Thoracic aorta (tissue), 2 donors: ENCODE measurements at places on chromosomes 3 and 15.

DNA sequence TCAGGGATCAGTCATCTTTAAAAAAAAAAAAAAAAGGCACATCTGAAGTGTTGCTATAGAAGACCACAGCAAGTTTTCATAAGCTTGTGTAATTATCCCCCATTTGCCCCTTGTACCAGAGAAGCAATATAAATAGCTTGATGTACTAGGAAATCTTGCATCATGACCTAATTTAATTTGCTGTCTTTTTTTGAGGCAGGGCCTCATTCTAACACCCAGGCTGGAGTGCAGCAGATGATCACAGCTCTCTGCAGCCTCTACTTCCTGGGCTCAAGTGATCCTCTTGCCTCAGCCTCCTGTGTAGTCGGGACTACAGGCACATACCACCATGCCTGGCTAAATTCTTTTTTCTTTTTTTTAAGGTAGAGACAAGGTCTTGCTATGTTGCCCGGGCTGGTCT lies 88.7 kb downstream of the ARIH1 start:
- no peaks in the 10 kb centered on the region for H3K27me3 ChIP-seq
- no peak for DNase-seq
- no peaks in the 10 kb centered on the region for H3K4me1 ChIP-seq
- H3K36me3 ChIP-seq: peaks cover 7% of the 10 kb centered on the region
- no peak overlapping the region for H3K4me3 ChIP-seq
- no peak overlapping the region for H3K27ac ChIP-seq

DNA sequence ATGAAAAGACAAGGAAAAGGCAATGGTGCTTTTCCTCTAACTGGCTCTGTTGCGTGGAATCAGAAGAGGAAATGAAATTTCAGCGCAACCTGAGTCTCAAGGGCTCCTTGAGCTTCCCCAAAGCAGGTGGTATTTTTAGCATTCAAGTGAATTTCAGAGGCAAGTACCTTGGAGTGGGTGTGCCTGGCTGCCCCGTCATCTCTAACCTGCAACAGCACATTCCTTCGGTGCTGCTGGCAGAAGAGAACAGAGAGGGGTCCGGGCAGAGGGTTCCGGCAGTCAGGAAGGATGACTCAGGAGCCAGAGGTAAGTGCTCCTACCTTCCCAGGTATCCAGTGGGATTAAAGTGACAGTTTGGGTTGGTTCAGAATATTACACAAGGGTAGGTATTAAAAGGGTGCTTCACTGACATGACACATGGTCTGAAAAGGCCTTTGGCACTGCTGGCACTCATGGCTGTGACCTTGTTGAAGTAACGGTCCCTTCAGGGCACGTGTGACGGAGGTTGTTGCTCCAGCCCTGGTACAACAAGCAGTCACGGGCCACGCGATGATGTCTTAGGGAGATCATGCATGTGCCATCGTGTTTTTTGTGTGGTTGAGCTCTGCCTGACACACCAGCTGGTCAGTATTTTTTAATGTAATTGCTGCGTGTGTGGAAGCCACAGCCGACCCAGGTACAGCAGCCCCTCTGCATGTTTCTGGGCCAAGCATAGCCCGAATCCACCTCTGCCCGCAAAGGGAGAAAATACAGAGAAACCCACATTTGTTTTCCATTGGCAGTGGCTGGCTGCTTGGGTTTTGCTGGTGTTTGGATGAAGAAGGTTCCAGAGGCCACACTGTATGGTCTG lies 75.7 kb downstream of the LRRK1 start:
- DNase-seq: no peak
- peaks cover 7% of the 10 kb centered on the region for H3K4me1 ChIP-seq
- H3K4me3 ChIP-seq: no peak overlapping the region
- H3K27ac ChIP-seq: no peak overlapping the region
- H3K27me3 ChIP-seq: no peaks in the 10 kb centered on the region
- no peaks in the 10 kb centered on the region for H3K36me3 ChIP-seq

- no peaks in the 10 kb centered on the region for H3K36me3 ChIP-seq
- DNase-seq: no peak
- no peaks in the 10 kb centered on the region for H3K27me3 ChIP-seq
- H3K4me1 ChIP-seq: peaks cover 33% of the 10 kb centered on the region
- no peak overlapping the region for H3K27ac ChIP-seq
- no peak overlapping the region for H3K4me3 ChIP-seq
These were observed 21.9 kb downstream of the ABTB1 start for GRCh38 chr3:127694467-127695215.

DNA sequence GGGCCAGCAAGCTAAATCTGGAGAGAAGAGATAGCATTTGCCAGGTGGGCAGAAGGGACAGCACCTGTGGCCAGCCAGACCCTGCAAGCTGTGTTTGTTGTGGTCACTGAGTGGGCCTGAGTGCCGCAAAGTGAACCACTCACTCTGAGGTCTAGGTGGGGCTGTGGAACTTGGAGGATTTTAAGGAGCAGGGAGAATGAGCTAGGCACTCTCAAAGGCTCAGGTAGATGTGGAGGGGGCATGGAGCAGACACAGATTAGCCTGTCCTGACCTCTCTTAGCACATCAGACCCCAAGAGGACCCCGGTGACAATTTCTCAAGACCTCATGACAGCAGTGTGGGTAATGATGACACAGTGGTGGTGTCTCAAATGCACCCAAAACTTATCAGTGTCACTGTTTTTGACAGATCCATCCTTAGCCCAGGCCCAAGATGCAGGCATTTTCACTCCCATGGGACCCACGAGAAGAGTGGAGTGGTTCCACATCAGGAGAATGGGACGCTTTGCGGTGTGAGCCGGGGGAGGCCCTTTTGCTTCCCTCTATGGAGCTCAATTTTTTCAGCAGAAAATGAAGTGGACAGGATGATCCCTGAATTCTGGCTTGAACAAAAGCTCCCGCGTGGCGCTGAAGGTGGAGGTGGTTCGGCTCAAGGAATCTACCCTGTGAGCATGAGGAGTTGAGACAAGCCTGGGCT lies 43.8 kb upstream of the TLE3 start:
- peaks cover 3% of the 10 kb centered on the region for H3K4me1 ChIP-seq
- no peaks in the 10 kb centered on the region for H3K36me3 ChIP-seq
- H3K27me3 ChIP-seq: no peaks in the 10 kb centered on the region
- H3K27ac ChIP-seq: no peak overlapping the region

- H3K4me1 ChIP-seq: no peaks in the 10 kb centered on the region
- H3K27ac ChIP-seq: no peak overlapping the region
- H3K4me3 ChIP-seq: no peak overlapping the region
- H3K27me3 ChIP-seq: no peaks in the 10 kb centered on the region
- no peak for DNase-seq
These were observed 12.6 kb upstream of the SLMAP start for GRCh38 chr3:57743496-57743895.

- no peak for DNase-seq
- no peak overlapping the region for H3K27ac ChIP-seq
These were observed 1064.5 kb downstream of the ZPLD1 start for GRCh38 chr3:103499132-103499900.

GRCh38 chr15:93703092-93703739 lies 528.1 kb upstream of the MCTP2 start:
- no peaks in the 10 kb centered on the region for H3K4me1 ChIP-seq
- no peak for DNase-seq
- H3K4me3 ChIP-seq: no peak overlapping the region

DNA sequence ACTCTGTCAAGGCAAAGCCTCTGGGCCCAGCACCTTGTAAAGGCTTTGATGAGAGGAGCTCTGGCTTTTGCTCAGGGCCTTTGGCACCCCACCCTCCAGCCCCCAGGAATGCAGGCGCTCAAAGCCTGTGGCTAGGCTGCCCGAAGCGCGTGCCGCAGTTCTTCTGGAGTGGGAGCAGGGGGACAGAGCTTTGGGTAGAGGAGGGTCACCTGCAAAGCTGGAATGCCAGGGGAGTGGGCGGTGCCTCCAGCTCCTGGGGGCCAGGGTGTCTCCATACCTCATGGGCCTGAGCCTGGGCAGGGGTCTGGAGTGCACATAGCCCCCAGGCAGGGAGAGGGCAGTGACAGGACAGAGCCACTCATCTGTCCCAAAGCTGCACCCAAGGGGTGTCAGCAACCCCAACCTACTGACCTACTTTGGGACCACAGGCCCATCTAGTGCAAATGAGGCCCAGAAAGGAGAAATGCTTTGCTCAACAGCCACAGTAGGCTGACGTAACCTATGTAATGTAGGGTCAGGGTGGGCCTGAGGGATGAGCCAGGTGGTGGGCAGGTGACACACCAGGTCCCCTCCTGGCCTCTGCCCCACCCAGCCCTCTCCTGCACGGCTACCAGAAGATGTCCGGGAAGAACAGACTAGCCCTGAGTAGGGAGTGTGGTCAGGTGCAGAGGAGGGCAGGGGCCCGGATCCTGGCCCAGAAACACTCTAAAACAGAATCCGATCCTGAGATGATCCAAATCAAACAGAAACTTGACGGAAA lies 2.2 kb upstream of the CALML4 start:
- no peaks in the 10 kb centered on the region for H3K27me3 ChIP-seq
- H3K27ac ChIP-seq: no peak overlapping the region
- H3K36me3 ChIP-seq: no peaks in the 10 kb centered on the region

DNA sequence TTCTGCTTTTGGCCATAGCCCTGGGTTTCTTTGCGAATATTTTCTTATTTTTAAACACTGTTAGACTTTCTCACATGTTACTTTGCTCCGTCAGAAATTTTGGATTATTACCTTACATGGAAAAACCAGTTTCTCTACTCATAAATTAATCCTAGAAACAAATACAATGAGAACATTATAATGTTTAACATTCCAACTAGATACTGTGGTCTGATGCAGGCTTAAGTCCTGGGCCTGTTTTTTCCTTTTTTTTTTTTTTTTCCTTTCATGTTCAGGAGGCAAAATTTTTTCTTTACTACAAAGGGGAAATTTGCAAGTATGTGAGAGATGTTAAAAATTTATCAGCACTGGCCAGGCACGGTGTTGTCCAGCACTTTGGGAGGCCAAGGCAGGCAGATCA lies 28.9 kb downstream of the POPDC2 start:
- H3K4me1 ChIP-seq: peaks cover 47% of the 10 kb centered on the region
- DNase-seq: no peak
- no peak overlapping the region for H3K4me3 ChIP-seq

DNA sequence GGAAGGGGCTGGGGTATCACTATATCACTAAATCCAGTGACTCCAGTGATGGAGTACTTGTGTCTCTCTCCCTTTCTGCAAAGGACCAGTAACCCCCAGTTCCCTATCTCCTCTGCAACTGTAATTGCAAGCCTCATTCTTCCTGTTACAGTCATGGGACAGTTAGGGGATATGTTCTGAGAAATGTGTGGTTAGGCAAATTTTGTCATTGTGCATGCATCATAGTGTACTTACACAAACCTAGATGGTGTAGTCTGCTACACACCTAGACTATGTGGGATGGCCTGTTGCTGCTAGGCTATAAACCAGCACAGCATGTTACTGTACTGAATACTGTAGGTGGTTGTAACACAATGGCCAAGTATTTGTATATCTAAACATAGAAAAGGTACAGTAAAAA lies 2.2 kb downstream of the VPS8 start:
- no peak for DNase-seq
- no peaks in the 10 kb centered on the region for H3K27me3 ChIP-seq
- peaks cover 8% of the 10 kb centered on the region for H3K4me1 ChIP-seq
- no peaks in the 10 kb centered on the region for H3K36me3 ChIP-seq
- no peak overlapping the region for H3K27ac ChIP-seq
- no peak overlapping the region for H3K4me3 ChIP-seq
